ENCODE measurements at places on chromosomes 7 and 10.

DNA sequence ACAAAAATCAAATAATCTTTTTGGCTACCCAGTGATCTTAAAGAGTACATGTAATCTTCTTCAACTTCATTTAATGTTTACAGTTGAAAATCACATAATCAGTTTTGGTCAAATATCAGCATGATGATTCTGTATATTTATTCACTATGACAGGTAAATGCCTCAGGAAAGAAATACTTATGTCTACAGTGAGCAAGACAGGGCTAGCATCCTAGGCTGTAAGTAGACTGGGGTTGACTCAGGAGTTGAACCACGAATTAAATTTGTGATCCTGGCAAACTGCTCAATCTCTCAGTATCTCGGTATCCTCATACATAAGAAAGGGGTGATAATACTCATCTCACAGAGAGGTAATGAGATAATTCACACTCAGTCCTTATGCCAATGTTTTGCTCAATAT lies 71.8 kb downstream of the SEMA3D start:
- DNase-seq = no peak

DNA sequence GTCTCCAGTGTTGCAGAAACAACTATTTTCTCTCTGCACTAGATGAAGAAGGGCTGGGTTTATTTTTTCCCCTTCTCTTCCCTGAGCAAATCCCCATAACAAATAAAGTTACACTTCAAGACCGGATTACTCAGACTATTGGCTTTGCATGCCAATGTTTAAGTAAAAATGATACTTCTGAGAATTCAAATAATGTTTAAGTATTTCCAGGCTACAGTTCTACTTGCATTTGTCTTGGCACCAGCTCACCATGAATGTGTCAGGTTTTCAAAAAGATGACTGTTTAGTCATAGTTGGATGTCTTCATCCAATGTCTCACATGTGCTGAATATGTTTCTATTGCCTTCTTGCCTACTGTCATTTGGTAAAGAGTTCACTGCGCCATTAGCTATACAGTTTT lies 912.6 kb downstream of the GATA3 start:
- DNase-seq = no peak

GRCh38 chr10:3503299-3503698 lies 281.7 kb downstream of the KLF6 start:
- no peak for DNase-seq

- DNase-seq = no peak
Measured at GRCh38 chr7:11817111-11817740, 14.8 kb downstream of the THSD7A start.

DNA sequence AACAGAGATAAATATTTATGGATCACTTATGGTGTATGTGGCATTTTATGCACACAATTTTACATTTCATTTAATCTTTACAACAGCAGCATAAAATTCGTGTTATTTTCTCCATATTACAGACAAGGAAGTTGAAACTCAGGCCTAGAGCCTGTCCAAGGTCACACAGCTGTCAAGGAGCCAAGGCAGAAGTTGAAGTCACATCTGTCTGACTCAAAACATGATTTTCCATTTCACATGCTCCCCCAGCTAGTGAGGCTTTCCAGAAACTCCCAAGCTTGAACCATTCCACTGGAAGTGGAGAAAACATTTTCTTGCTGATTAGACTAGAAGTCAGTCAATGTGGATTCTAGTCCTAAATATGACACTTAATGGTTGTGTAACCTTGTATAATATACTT lies 110.5 kb downstream of the HECTD2 start:
- DNase-seq = no peak

- no peak for DNase-seq
Measured at GRCh38 chr7:81267508-81267907, 348.7 kb upstream of the SEMA3C start.

GRCh38 chr7:94907811-94908322 lies 473 bp downstream of the PPP1R9A start:
- peak; percentile 12 for DNase-seq

DNA sequence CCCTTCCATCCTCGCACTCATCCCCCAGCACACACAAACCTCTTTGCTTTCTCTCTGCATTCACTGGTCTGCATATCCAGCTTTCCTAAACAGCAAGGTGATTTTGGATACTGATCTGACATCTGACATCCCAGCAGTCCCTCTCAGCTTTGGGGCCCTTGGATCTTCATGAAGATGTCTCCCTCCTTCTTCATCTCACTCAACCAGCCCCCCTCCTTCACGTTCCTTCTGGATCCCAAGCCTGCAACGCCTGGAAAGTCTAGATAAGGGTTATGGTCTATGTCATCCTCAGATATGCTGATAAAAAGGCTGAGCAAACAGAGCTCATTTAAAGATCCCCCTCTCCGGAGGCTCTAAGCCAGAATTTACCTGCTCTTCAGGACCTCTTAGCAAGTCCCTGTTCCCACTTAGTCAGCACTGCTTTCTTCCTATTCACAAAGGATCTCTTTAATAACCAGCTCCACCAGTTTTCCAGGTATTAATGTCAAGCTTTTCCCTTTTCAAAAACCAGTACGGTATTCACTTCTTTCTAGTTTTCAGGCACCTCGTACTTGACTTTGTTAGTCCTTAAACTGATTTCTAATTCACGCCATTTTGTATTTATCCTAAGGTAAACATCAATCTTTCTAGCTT lies 38.9 kb downstream of the CREB3L2 start:
- no peak for DNase-seq

GRCh38 chr7:151566897-151567320 lies 47.2 kb upstream of the RHEB start:
- no peak for DNase-seq

DNA sequence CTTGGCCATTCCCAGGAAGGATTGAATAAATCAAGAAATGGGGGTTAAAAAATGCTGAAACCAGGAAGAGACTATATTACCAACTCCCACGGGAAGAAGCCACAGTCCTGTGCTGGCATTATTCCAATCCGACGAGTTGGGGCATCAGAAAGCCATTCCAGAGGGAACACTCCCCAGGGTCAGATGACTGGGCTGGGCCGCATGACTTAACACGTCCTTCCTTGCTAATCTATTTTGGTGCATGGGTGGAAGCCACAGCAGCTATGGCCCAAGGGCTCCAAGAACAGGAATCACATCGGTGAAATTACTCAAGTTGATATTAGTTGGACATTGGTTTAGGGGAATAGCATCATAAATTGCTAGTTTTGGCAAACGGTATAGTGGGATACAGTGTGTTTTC lies 592.9 kb upstream of the NRP1 start:
- no peak for DNase-seq

- DNase-seq = peak; percentile 43
Measured at GRCh38 chr7:116180302-116180701, 30.0 kb upstream of the TES start.

DNA sequence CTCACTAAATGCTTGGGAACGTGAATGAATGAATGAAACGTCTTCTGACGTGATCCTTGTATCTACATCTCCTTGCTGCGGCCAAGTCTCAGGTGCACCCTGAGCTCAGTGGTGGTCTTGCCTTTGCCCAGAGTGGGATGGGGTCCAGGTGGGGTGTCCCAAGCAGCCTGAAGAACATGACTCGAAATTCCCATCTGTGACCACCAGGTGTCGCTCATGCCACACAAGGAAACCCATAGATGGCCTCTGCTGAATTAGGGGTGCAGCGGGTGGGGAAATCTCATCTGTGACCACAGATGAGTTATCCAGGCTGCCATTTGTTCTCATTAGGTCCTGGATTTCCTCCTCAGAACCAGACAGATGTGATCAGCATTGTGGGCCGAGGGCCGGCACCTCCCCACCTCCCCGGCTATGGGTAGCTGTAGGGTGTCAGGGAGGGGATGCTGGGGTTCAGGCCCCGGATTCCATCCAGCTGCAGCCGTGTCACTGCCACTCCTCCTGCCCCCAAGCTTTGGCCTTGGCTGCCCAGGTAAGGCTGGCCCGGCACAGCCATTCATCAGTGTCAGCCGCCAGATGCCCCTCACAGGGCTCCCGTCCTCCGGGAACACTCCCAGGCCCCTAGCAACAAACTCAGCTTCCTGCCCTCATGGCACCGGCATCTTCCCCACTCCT lies 21.0 kb upstream of the GNA12 start:
- peak; percentile 48 for DNase-seq

DNA sequence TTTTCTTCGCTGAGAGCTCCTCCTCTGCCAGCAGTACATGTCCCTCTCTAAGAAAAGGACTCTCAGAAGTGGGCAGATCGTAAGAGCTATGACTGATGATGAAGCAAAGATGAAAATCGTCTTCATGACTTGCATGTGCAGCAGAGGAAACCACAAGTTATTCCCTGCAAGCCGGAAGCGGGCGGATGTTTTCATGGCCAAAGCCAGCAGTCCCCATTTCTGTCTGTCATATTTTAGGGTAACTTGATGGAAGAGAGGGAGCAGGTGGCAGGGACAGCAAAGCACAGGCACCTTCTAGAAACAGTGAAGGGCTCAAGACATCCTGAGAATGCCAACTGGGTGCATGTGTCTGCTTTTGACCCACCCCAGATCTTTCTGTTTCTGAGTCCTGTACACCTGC lies 19.9 kb downstream of the KLF6 start:
- no peak for DNase-seq

- DNase-seq = no peak
Measured at GRCh38 chr7:122307228-122307621, 2.7 kb upstream of the FEZF1 start.

- no peak for DNase-seq
Measured at GRCh38 chr7:133015888-133016287, 66.0 kb downstream of the CHCHD3 start.

- no peak for DNase-seq
Measured at GRCh38 chr10:24344695-24345463, 135.9 kb downstream of the KIAA1217 start.

All from HCT116 (cell line).